ENCODE measurements at places on chromosomes 3 and 15. TPM values are rescaled to one million over a fixed set of nuclear protein-coding genes. Genes with fewer than 3 reads are reported as not detected.
A peak's percentile ranks its signal among the peaks of the same experiment; 100 is the strongest.

RPS17 gene
- 874 TPM for total RNA-seq

A4GNT gene
- not detected for total RNA-seq

GRCh38 chr3:8097690-8098089, 403.9 kb upstream of the LMCD1 start:
- H3K4me3 ChIP-seq, result no peak overlapping the region
- no peak for DNase-seq
- no peak overlapping the region for H3K27ac ChIP-seq
- no peaks in the 10 kb centered on the region for H3K27me3 ChIP-seq

MUC4 gene
- 2.5 TPM for total RNA-seq

DNA sequence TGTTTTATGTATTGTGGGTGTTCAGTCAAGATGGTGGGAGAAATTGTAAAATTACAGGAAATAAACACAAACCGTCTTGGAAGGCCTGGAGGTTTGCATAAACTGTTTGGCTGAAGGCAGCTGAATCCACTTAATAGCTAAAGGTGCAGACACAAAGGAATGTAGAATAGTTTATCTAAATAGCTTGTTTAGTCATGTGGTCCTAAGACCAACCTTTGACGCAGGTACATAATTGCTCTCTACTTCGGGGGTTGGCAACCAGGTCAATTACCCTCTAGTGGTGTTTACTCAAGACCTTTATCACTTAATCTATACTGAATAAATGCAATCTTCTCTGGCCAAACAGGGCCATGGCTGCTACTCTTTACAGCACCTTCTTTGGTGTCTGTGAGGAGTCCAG, 502.8 kb downstream of the IGSF11 start:
- no peak overlapping the region for H3K4me3 ChIP-seq
- no peak for DNase-seq
- H3K27me3 ChIP-seq, result no peaks in the 10 kb centered on the region
- H3K4me1 ChIP-seq, result peaks cover 5% of the 10 kb centered on the region

ROPN1 gene
- not detected for total RNA-seq

DNA sequence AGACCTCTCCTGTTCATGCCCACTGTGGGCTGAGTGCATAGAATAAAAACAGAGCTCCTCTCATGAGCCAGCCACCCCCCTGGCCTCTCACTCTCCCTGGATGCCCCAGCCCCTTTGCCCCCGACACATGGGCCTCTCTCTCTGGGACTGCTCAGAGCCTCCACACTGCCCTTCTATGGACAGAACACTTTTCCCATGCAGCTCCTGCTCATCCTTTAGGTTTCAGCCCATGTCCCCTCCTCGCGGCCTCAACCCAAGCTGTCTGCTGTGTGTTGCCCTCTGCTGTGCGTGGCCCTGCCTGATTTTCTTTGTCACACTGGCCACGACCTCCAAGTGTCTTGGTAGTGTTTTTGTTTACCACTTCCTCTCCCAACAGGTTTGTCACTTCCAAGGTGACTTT, 20.7 kb upstream of the PRR23E start:
- no peak overlapping the region for H3K4me3 ChIP-seq
- H3K27ac ChIP-seq, result peak overlapping the region; percentile 80
- DNase-seq, result no peak
- no peaks in the 10 kb centered on the region for H3K36me3 ChIP-seq
- peaks cover 6% of the 10 kb centered on the region for H3K27me3 ChIP-seq
- H3K4me1 ChIP-seq, result peaks cover 30% of the 10 kb centered on the region

- no peak overlapping the region for H3K27ac ChIP-seq
- H3K36me3 ChIP-seq, result no peaks in the 10 kb centered on the region
- no peaks in the 10 kb centered on the region for H3K4me1 ChIP-seq
- no peak overlapping the region for H3K4me3 ChIP-seq
- DNase-seq, result no peak
- no peaks in the 10 kb centered on the region for H3K27me3 ChIP-seq
Measured at GRCh38 chr3:19030522-19030839, 117.8 kb upstream of the KCNH8 start.

GRCh38 chr3:32148351-32148750, 41.9 kb downstream of the GPD1L start:
- peaks cover 1% of the 10 kb centered on the region for H3K27me3 ChIP-seq
- no peak for DNase-seq
- H3K27ac ChIP-seq, result no peak overlapping the region
- H3K4me3 ChIP-seq, result no peak overlapping the region

- H3K27ac ChIP-seq, result no peak overlapping the region
- no peaks in the 10 kb centered on the region for H3K27me3 ChIP-seq
- DNase-seq, result no peak
Measured at GRCh38 chr3:183151086-183151485, 11.4 kb downstream of the LAMP3 start.

GRCh38 chr15:52527911-52528563, 643 bp downstream of the MYO5A start:
- peak overlapping the region; percentile 93 for H3K27ac ChIP-seq
- H3K27me3 ChIP-seq, result peaks cover 9% of the 10 kb centered on the region
- H3K36me3 ChIP-seq, result no peaks in the 10 kb centered on the region
- peaks cover 12% of the 10 kb centered on the region for H3K4me1 ChIP-seq
- no peak for DNase-seq

DNA sequence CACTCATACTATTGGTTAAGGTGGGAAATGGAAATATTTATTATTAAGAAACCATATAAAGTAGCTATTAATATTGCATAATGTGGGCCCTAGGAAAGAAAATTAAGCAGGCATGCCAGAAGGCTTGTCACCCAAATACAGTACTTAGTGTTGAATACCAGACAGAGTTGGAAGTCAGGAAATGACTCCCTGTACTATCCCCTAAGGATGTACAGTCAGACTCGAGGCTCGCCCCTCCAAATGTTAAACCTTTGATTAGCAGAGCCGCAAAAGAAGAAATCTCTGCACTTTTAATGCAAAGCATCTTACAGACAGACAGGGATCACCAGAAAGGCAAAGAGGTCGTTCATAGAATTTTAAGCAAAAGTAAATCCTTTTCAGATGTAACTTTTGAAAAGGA, 11.3 kb upstream of the RBSN start:
- H3K4me1 ChIP-seq, result peaks cover 13% of the 10 kb centered on the region
- no peak overlapping the region for H3K27ac ChIP-seq
- H3K4me3 ChIP-seq, result no peak overlapping the region
- H3K27me3 ChIP-seq, result peaks cover 3% of the 10 kb centered on the region
- H3K36me3 ChIP-seq, result no peaks in the 10 kb centered on the region

RBMS3 gene
- total RNA-seq, result 65.1 TPM

DNA sequence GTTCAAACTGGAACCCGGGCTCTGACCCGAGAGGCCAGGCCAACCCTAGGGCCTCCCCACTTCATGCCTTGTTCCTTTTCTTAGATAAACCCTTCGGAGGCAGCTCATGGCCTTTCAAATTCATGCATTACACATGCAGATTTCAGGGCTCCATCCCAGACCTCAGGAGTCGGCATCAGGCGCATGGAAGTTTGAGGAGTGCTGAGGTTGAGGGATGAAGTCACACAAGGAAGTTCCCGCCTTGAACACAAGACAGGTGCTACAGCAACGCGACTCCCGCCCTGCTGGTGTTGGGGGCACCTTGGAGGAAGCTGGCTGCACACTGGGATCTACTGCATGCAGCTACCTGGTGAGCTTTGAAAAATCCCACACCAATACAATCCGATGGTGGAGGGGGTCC, 245.2 kb upstream of the LYSMD4 start:
- H3K36me3 ChIP-seq, result no peaks in the 10 kb centered on the region
- no peak for DNase-seq
- peaks cover 14% of the 10 kb centered on the region for H3K4me1 ChIP-seq
